ENCODE measurements at places on chromosomes 6 and 20.

DNA sequence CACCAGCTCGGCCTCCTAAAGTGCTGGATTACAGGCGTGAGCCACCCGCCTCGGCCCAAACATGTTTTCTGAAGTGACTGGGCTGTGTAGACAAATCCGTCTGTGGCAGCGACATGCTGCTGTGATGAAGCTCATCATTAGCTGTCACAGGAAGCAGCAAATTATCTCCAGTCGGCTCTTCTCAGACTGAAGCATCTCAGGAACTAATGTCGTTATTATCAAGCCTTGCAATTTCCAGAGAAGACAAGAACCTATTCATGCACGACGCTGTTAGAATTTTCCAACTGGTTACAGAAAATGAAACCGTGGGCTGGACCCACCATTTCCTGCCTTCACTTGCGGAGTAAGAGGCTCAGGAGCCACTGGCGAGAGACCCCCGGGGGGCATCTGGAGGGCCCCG, 17.1 kb upstream of the NTSR1 start:
- no peak for DNase-seq

- no peak for DNase-seq
Measured at GRCh38 chr6:125549202-125549884, 200.1 kb upstream of the HEY2 start.

GRCh38 chr6:54847799-54848597, 1.4 kb downstream of the FAM83B start:
- DNase-seq = peak; percentile 95

GRCh38 chr20:24862186-24862585, 86.9 kb upstream of the CST7 start:
- no peak for DNase-seq

DNA sequence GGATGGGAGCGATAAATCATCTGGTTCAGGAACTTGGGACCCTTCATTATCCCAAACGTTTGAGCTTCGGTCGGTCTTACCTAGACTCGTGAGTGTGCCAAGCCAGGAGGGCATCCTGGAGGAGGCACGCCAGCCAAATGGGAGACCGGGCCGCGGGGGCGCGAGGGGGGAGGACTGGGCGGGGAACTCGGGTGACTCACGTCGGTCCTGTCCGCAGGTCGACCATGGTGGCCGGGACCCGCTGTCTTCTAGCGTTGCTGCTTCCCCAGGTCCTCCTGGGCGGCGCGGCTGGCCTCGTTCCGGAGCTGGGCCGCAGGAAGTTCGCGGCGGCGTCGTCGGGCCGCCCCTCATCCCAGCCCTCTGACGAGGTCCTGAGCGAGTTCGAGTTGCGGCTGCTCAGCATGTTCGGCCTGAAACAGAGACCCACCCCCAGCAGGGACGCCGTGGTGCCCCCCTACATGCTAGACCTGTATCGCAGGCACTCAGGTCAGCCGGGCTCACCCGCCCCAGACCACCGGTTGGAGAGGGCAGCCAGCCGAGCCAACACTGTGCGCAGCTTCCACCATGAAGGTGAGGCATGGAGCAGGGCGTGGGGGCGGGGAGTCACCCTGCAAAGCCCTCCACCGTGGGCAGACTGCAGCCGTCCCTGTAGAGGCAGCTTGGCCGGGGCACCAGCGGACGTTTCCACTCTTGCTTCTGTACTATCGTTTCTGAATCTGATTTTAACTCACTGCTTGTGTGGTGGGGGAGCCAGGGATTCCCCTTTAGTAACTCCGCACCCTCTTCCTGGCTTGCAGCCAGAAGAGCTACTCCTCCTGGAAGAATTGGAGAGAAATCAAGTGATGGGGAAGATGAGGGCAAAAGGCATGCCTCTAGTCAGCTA, 2.7 kb downstream of the BMP2 start:
- no peak for DNase-seq

DNA sequence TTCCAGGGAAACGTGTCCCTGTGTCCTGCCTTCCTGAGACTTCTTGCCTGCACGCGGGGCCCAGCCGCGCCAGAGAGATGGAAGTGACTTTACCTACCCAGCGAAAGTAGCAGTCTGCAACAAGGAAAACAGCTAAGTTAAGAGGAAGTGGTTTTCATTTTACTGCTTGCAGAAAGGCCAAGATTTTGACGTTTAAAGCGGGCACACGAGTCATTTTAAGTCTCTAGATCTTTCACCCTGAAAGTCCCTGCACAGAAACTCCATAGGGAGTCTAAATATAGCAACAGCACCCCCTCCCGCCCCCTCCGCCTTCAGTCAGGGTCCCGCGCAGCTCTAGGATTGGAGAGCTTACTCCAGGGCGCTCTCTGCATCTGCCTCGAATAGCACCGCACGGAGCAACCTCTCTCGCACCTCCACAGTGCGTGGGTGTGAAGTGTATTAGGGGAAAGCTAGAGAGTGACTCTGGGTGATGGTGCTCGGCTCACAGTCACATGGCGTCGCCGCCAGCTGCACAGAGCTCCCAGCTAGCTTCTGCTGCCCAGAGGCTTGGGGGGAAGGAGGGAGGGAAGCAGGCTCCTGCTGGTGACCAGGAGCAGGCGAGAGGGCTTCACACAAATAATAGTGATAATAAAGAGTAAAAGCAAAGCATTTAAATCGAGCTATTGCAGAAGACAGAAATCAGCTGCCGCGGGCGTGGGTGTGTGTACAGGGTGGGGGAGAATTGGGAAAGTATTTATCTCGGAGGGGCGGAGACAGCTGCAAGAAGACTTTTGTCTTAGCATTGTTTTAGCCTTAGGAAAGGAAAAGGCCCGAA, 1.8 kb upstream of the KCNQ5 start:
- DNase-seq = no peak

DNA sequence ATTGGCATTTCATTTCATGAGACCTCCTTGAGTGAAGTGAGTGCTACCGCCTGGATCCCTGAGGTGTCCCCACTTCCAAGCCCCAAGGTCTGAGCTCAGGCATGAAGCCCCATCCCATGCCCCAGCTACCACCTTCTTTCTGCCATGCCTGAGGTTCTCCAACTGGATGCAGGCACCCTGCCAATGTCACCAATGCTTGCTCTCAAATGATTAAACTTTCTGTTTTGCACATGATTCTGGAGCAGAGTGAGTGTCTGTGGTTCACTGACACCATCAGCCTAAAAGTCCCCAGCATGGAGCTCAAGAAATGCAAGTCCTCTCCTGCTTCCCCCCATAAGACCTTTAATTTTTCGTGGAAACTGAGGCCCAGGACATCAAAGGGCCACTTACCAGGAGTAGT, 43.7 kb upstream of the BPIFA2 start:
- no peak for DNase-seq

All from mammary epithelial cell (primary cell).